ENCODE measurements at places on chromosomes 13 and 19.
A peak's percentile ranks its signal among the peaks of the same experiment; 100 is the strongest.

DNA sequence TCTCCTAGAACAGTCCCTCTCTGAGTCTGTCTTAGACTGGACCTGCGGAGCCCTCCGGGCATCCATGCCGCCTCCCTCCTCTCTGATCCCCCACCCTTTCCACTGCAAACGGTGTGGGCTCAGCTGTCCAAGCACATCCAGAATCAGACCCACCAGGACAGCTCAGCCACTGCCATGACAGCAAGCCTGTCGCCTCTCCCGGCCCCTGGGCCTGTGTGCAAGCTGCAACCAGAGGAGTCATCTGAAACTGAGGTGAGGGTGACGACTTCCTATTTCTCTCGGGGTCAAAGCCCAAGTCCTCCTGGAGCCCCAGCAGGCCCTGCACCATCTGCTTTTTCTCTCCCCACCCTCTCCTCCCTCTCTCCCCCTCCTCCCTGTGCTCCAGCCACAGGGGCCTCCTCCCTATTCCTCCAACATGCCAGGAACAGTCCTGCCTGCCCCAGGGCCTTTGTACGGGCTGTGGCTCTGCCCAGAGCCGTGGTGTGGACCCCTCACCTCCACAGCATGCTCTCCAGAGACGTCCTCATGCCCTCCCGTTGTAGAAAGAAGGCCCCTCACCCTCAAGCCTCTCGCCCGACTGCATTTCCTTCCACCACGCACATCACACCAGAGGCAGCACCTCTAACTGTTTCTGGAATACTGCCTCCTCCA, 23.5 kb upstream of the MYDGF start:
- no peak for DNase-seq

GRCh38 chr13:75432811-75433244, 49.1 kb downstream of the TBC1D4 start:
- no peak for DNase-seq

DNA sequence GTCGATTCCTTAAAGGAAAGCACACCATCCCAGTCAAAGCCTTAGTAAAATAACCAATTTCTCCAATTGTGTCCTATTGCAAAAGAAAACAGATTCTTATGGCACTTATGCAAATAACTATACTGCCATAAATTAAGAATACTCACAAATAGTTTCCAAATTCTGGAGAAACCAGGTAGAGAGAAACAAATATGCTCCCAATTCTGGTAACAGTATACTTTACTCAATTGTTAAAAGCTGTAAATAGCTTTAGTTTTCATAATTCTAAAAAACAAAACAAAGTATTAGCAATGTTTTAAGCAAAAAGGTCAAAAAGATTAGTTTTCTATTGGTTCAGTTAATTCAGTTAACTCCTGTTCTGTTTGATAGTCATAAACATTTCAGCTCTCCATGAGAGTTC, 18.2 kb upstream of the UBAC2 start:
- no peak for DNase-seq

- no peak for DNase-seq
Observed at GRCh38 chr19:2345794-2346663, 14.0 kb upstream of the TMPRSS9 start.

GRCh38 chr13:25244123-25244522, 43.2 kb downstream of the MTMR6 start:
- no peak for DNase-seq

GRCh38 chr13:22173610-22174009, 502.7 kb downstream of the FGF9 start:
- DNase-seq: peak; percentile 79

DNA sequence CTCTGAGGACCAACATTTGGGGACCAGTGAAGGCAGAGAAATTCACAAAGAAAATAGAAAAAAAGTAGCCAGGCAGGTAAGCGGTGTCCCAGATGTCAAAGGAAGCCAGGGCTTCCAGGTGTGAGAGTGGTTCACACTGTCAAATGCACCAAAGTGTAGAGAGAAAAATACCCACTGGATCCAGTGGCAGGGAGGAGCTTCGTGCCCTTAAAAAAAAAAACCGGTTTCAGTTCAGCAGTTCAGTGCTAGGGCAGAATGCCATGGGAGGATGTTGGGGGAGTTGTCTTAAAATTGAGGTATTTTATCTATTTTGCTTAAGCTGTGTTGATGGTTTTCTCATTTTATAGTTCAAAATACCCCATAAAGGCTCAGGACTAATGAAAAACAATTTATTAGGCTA, 47.8 kb upstream of the C1QTNF9 start:
- no peak for DNase-seq

DNA sequence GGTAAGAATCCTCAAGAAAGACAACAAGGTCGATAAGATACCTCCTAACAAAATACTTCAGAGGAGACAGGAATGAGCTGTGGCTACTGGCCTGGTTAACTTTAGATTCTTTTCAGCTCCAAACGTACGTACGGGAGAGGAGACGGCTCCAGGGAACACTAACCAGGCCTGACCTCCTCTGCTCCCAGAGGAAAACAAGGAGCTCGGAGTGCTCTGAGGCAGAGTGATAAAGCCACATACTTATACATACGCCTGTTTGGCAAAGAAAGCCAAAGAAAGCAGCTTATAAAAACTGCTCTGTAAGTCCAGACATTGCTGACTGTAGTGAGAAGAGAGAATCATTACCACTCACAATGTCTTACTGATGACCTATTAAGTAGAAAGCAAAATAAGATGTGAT, 263.9 kb downstream of the MZT1 start:
- DNase-seq: peak; percentile 53

DNA sequence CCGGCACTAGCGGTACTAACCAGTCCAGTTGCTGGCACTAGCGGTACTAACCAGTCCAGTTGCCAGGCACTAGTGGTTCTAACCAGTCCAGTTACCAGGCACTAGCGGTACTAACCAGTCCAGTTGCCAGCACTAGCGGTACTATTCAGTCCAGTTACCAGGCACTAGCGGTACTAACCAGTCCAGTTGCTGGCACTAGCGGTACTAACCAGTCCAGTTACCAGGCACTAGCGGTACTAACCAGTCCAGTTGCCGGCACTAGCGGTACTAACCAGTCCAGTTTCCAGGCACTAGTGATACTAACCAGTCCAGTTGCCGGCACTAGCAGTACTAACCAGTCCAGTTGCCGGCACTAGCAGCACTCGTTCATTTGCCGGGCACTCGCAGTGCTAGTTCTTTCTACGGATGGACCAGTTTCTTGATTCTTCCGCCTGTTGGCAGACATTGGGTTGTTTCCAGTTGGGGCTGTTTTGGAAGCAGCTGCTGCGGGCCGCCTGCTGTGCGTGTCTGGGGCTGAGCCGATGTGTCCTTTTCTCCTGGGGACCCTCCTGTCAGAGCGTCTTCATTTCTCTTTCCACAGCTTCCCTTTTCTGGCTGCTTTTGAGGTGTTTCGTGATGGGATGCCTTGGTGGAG, 123.4 kb upstream of the MCF2L start:
- DNase-seq: no peak

DNA sequence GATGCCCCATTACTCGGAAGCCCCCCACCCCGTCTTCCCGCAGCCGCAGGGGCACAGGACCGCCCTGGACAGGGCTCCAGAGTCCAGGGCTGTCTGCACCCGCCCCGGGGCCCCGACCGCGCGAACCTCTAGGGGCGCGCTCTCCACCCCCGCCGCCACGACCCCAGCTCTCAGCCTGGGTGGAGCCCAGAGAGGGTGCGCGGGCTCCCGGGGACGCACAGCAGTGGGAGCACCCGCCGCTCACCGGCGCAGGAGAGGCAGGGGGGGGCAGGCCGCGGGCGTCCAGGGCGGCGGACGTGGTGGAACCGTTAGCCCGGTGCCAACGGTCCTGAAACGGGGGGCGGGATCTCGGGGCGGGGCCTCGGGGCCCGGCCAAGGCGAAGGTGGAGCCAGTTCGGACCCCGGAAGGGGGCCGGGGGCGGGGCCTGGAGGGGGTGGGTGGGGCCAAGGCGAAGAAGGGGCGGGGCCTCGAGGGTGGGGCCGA, at the start of gene ATP8B3:
TSS of gene ATP8B3 (minus strand) at position 335 of the 484 bp plus-strand sequence. CDS start 540 bp downstream, outside the sequence.
- no peak for DNase-seq

- no peak for DNase-seq
Observed at GRCh38 chr13:24878340-24878739, 114.4 kb downstream of the RNF17 start.

DNA sequence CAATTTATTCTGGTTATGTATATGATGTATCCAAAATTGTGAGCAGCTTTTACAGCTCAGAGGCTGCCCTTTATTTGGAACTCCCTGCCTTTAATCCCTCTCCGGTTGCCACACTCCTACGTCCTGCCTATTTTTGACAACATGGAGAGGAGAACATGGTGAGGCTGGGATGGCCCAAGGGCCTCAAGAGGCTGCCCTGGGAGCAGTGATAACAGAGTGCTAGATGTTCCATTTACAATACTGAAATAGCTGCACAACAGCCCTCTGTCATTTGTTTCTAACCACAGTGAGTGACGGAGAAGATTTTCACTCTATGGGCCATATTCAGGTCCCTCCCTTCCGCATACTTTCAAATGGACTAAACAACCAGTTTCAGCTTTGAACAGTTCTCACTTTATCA, 33.4 kb downstream of the STARD13 start:
- DNase-seq: no peak

GRCh38 chr19:45768655-45768983, 433 bp downstream of the SIX5 start:
- DNase-seq: peak; percentile 50

GRCh38 chr19:2451138-2451537, 5.6 kb downstream of the LMNB2 start:
- DNase-seq: no peak

DNA sequence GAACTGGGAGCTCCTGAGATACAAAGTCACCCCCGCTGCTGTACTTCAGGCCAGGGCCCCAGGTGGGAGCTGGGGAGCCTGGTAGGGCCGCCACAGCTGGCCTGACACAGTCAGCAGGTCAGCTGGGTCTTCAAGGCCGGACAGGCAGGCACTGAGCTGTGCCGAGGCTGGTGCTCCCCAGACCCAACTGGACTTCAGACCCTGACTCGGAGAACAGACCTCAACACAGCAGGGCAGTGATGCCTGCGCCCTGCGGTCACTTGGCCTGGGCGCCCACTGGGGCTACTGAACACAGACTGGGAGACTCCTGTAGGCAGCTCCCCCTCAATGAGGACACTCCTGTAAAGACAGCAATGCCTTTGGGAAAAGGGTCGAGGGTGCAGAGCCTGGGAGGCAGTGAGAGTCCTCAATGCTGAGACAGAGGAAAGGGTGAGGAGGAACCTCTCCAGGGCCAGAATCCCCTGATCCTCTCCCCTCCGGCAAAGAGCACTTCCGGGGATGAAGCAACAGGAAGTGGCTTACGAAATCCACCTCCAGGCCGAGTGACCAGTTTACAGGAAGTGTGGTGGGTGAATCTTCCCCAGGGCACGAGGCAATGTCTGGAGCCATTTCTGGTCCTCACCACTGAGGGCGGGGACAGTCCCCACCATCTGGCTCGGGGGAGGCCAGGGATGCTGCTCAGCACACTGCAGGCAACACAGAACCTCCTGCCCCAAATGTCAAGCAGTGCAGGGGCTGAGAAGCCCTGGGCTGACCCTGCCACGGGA, 40.8 kb upstream of the ISYNA1 start:
- peak; percentile 86 for DNase-seq

DNA sequence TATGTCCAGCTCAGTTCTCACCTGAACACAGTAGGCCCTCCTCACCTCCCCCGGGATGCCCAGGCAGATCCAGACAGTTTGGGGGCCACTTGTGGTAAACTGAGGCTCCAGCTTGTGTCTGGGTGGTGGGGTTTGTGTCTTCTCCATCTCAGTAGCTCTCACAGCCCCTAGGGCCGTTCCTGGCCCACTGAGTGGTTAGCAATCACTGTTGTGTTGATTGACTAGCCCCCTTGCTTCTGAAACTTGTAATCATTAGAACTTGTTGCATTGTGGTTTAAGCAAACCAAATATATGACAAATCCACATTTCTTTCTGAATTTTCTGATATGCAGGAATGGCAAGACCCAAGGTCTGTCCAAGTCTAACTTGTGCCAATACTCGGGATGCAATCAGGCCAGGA, 13.9 kb upstream of the ZNF536 start:
- no peak for DNase-seq

DNA sequence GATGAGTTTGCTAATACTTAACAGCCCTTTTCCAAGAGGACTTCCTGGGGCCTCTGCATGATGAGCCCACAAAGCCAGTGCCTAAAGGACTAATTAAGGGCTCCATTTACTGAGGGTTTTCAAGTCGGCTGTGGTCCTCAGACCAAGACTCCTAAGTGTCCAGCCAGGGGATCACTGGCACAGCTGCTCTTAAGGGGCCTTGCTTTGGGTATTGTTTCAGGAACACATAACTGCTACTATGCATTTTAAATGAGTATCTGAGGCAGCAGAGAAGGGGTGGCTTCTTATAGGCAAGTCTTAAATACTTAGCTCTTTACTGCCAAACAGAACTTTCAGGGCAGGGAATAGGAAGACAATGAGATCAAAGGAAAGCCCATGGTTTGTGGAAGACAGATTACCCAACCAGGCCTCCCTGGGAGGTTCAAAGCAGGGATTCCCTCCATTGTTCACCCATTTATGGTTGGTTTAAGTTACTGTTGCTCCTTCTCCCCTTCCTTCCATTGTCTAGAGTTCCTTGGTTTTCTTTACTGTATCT, 61.9 kb downstream of the TNFRSF19 start:
- no peak for DNase-seq

DNA sequence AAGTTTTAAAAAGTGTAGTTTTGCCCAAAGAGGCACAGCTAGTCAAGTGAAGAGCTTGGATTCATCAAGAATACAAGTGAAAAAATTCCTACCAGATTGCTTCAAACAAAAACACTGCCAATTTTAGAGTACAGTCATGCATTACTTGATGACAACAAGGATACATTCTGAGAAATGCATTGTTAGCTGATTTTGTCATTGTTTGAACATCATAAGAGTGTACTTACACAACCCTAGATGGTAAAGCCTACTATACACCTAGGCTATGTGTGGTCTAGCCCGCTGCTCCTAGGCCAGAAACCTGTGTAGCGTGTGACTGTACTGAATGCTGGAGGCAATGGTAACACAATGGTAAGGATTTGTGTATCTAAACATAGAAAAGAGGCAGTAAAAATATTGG, 41.1 kb downstream of the TMTC4 start:
- peak; percentile 88 for DNase-seq

DNA sequence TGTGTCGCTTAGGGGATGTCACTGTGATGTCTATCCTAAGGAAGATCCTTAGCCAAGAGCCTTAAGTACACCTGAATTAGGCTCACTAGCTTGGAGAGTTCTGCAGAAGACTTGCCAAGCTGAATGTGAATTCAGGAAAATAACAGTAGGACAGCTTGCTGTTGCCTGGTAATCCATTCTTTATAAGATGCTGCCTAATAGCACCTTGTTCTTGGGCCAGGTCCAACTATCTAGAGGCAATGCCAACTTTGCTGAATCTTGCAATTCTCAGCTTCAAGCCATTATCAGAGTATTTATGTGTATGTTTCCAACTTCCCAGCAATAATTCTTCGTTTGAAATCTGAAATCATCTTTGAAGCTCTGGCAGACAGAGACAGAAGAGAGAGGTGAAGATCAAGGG, 102.8 kb downstream of the PCDH17 start:
- DNase-seq: no peak
